ENCODE measurements at places on chromosomes 3 and 15. TPM values are rescaled to one million over a fixed set of nuclear protein-coding genes. Genes with fewer than 3 reads are reported as not detected.

- no peak for ATAC-seq
Measured at GRCh38 chr15:99096173-99096893, 8.5 kb upstream of the SYNM start.

The SPSB4 gene
- total RNA-seq = not detected

- peak; percentile 99 for ATAC-seq
Measured at GRCh38 chr3:43259626-43260025, 26.7 kb upstream of the SNRK start.

The PHLDB2 gene
- total RNA-seq = 22.2 TPM

The UROC1 gene
- total RNA-seq = not detected

The ACTR8 gene
- total RNA-seq = 17.1 TPM

DNA sequence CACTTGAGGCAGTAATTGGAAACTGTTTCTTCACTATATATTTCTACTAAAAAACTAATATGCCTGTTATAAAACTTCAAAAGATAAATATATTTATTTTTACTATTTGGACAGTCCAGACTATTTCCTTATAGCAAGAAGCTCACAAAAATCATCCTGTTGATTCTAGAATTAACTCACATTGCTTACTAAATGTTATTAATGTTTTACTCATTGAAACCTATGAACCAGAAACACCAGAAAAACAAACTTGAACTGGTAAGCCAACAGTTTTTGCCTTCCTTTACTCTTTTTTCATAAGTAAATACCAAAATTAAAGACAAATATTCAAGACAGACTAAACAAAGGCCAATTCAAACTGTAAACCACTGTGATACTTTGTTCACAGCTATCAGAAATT, 26.4 kb downstream of the TOMM70 start:
- ATAC-seq = no peak

DNA sequence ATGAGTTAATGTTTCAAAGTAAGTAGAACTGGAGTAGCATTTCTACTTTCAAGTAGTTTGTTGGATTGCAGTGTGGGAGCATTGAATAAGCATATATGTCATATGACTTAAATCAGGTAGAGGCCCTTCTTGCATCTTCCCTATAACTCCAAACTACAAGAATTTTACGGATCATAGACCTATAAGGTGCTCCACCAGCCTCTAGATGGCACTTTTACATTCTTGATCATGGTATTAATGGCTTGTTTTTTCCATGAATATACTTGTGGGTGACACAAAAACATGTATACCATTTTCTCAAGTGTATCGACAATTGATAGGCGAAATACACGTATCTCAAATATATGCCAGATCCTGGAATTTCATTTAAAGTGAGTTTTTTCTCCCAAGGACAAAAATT, 311.1 kb downstream of the ZPLD1 start:
- ATAC-seq = no peak

- no peak for ATAC-seq
Measured at GRCh38 chr3:9701711-9702110, 1.9 kb upstream of the CPNE9 start.

The ATP10A gene
- total RNA-seq = 0.44 TPM

All from esophagus mucosa (tissue), 1 donor.